ENCODE measurements at places on chromosomes 11 and 22.

DNA sequence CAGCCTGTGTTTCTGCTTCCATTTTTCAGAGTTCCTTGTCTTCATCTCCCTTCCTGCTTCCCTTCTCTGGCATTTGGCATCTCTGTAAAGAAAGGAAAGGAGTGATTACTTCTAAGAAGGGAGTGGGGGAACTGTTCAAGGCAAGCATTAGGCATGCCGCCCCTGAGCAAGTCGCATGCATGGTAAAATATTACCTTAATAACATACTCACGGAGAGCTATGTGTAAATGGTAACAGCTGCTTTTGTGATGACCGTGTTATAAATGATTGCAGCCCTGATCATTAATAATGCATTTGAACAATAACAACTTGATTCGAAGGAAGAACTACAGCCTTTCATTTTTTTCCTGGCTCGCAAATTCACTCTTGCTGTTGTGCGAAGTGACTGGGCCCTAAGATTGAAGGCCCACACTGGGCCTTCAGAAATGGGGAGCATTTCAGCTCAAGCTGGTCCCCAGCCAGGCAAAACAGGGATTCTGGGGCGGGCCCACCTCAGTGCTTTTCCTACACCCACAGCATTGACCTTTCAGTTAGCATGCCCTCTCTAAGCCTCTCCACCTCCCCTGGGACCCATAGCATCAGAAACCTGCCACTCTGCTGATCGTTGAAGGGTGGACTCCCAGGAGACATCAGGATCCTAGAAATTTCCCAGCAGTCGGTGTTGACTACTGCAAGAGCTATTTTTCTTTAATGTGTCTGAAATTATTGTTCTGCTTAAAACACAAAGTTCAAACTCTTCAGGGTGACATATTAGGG is 263.0 kb upstream of the CADM1 start:
- DNase-seq = no peak

- peak; percentile 31 for DNase-seq
Measured at GRCh38 chr22:24758164-24758799, 16.2 kb downstream of the PIWIL3 start.

DNA sequence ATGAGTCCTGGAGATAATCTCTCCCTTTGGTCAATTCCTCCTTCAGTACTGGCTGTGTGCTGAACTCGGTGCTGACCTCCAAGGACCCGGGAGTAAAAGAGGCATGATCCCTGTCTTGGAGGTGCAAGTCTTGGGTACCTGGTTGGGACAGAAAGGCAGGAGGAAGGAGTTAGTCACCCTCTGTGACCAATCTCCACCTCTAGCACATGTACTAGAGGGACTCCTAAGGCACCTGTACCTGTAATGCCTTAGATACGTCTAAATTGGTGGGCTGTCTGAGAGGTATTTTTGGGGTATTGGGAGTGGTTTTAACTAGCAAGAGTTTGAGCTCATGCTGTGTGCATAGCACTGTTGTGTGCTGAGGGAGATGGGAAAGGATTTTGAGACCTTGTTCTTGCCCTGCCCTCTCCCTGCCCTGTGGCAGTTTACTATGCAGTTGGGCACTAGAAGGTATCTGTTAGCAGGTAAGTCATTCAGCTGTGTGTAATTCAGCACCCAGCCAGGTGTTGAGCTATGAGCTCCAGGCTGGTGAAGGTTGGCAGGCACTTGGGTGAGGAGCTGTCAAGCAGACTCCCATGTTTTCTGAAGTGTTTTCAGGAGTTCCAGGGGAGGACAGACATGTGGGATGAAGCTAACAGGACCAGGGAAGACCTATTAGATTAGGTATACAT is 2.5 kb downstream of the PANX1 start:
- DNase-seq = peak; percentile 63

GRCh38 chr11:9974375-9974774 is 310.5 kb downstream of the SWAP70 start:
- no peak for DNase-seq

- peak; percentile 55 for DNase-seq
Measured at GRCh38 chr22:32754413-32755041, 47.0 kb upstream of the TIMP3 start.

DNA sequence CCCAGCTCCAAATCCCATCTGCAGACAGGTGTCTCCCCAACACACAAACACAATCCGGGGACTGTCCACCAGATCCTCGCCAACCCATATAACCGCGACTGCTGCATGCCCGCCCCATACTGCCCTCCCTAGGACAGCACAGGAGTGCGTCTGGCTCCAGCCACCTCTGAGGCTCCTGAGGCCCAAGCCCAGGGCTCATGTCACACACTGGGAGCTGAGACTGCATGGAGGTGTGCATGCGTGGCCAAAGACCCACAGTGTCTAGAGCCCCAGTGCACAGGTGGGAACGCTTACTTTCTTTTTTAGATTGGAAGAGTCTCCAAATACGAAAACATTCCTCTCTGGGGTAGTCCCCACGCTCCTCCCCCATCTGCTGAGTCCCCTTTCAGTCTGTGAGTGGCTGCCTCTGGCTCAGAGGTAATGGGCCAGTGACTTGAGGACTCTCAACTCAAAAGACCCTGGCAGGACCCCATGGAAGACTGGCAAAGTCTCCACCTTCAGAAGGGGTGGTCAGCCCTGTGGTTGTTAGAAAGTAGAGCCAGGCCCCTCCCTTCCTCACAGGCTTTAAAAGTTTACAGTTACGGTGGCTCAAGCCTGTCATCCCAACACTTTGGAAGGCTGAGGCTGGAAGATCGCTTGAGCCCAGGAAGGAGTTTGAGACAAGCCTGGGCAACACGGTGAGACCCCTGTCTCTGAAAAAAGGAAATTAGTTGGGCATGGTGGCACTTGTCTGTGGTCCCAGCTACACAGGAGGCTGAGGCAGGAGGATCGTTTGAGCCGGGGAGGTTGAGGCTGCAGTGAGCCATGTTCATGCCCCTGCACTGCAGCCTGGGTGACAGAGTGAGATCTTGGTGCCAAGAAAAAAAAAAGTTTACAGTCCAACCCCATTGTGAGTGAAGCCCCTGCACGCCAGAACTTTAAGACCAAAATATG is 2.3 kb downstream of the CBX7 start:
- DNase-seq = no peak

DNA sequence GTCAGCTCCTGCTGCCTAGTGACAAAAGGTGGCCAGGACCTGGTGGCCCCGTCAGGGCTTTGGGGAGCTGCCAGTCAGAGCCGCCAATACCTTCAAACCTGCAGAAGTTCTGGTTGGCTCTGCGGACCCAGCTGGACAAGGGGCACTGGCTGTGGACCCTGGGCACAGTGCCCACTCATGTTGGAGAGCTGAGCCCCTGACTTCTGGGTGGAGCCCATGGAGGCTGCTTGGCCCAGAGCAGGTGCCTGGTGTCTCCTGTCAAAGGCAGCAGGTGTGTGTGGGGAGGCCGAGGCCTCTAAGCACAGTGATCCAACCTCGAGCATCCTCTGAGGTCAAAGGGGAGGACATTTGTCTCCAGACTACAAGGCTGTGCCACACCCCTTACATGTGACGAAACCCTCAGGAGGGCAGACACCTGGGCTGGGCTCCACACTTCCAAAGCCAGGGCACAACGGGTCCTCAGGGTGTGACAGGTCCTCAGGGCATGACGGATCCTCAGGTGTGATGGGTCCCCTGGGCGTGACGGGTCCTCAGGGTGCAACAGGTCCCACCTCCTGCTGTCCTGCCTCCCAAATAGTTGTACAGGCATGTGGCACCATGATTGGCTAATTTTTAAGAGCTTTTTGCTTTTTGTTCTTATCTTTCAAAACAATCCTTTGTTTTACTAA is 37.0 kb downstream of the MUC2 start:
- no peak for DNase-seq

- DNase-seq = no peak
Measured at GRCh38 chr22:44660051-44660830, 41.8 kb upstream of the PRR5 start.

- no peak for DNase-seq
Measured at GRCh38 chr11:39932966-39933365, 1526.5 kb downstream of the LRRC4C start.

DNA sequence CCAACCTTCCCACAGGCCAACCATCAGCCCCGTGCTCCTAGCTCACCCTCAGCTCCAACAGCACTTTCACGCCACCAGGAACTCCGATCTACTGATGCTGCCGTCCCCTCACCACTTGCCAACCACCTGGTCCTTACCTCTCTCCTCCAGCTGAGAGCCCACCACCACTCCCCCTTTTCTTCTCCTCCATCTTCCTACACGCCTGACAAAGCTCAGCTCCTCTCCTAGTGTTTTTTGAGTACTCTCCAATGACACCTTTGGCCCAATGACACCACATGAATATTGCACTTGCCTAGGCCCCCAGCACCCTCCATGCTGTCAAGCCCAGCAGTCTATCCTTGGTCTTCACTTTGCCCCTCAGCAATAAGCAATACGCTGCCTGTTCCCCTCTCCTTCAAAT is 30.7 kb downstream of the HIRA start:
- DNase-seq = no peak

DNA sequence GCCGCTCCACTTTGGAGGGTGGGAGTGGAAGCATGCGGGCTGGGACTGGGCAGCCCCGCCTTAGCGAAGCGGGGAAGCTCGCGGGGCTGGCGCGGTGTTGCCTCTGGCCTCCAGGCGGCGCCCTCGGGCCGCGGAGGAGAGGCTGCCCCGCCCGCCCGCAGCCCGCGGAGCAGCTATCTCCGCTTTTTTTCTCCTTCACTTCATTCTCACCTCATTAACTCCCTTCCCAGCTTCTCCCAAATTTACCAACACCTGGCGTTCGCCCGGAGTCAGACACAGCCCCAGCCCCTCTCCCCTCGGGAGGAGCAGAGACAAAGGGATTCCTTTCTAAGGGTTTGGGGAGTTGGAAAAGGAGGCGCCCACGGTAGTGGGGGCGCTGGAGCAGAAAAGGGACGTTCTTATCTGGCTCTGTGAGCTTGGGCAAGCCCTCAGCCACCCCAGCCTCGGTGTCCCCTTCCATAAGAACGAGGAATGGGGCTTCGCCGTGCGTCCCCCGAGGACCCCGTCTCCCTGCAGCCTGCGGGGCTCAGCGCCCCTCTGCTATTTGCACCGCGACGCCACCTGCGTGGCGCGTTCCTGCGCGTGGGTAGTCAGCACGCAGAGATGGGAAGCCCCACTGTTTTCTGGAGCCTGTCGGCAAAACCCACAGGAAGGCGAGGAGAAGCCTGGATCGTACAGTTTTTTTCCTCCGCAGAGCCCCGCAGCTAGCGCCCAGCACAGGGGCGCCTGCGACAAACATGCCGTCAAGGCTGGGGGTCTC is 1.5 kb upstream of the WNT11 start:
- peak; percentile 55 for DNase-seq

GRCh38 chr22:27214691-27215090 is 557.3 kb downstream of the MIAT start:
- DNase-seq = no peak

DNA sequence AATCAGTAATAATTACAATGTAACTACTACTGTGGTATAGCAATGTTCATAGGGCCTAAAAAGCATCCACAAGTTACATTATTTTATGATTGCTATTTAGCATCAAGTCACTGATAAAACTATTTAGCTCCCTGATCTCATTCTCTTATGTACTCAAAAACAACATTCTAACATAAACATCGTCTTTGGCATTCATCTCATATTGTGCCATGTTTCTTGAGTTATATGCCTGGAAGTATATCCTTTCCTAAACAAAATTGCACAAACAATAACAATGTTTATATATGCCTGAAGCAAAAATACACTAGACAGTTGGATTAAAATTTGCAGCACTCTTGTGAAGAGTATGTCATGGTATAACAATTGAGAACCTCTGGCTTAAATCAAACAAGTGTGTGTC is 34.1 kb downstream of the HORMAD2 start:
- no peak for DNase-seq

GRCh38 chr22:46968359-46968740 is 205.9 kb downstream of the TBC1D22A start:
- DNase-seq = no peak

- DNase-seq = no peak
Measured at GRCh38 chr11:128925250-128925600, 17.4 kb downstream of the TP53AIP1 start.

DNA sequence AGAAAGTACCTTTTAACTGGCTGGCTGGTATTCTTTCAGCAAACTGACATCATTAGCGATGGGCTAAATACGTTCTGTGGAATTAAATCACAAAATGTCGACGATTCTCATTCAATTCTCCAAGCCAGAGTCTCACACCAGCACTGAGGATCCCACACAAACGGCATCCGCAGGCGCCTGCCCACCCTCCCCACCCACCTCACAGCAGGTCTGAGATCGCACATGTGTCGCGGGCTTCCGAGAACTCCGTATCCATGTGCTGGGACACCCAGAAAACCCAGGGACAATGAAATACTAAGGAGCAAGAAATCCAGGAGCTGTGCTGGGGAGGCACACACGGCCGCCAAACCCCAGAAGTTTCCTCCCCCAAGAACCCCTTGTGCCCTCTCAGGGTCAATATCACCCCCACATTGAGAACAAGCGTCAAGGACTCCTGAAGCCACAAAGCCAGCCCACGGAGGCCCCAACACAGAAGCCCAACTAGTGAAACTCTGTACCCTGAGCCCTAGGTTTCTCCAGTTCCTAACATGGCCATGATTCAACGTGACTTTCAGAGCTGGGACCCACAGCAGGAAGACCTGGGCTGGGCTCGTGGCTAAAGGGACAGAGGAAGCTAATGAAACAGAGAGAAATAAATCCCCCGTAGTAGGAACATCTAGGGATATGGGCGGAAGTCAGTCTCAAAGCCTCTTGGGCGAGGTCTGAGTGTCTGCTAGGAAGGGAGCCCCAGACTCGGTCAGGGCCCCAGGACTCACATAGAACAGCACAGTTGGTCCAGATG is 8.0 kb downstream of the TOLLIP start:
- no peak for DNase-seq

GRCh38 chr22:24088816-24089215 is 77.7 kb downstream of the CABIN1 start:
- DNase-seq = no peak

GRCh38 chr22:48187356-48187755 is 1424.9 kb downstream of the TBC1D22A start:
- no peak for DNase-seq

DNA sequence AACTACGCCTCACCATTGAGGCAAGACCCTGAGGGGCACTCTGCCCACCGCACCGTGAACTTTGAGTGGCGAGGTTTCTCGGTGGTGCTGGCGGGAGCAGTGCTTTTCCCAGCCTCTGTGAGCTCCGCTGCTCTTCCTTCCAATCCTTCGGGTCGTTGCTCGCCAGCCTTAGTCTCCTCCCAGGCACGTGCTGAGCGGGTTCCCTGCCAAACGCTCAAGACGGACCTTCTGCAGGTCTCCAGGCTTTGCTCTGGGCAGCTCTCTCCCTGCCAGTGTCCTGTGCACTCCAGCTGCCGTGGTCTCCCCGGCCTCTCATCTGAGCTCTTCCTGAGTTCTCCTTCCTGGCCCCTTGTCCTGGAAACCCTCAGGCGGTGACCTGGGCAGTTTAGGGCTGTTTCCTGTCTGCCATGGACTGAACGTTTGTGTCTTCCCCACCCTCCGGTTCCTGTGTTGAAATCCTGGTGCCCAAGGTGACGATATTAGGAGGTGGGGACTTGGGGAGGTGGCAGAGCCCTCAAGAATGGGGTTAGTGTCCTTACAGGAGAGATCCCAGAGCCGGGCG is 11.2 kb upstream of the MUC6 start:
- DNase-seq = no peak

- DNase-seq = no peak
Measured at GRCh38 chr22:31612891-31613285, 49.1 kb downstream of the PISD start.

GRCh38 chr22:32951807-32952153 is 106.4 kb downstream of the SYN3 start:
- no peak for DNase-seq

- DNase-seq = no peak
Measured at GRCh38 chr22:20106205-20106848, 9.6 kb upstream of the RANBP1 start.

- no peak for DNase-seq
Measured at GRCh38 chr22:25086902-25087282, 112.8 kb upstream of the CRYBB3 start.

- peak; percentile 48 for DNase-seq
Measured at GRCh38 chr11:130817330-130817944, 98.8 kb downstream of the SNX19 start.

Data from bronchial epithelial cell (primary cell).